ENCODE measurements at places on chromosomes 3 and 15. TPM values are rescaled to one million over a fixed set of nuclear protein-coding genes. Genes with fewer than 3 reads are reported as not detected.

GRCh38 chr3:31349001-31349748, 183.6 kb upstream of the STT3B start:
- no peak for DNase-seq

GRCh38 chr3:104126864-104127553, 1239.7 kb upstream of the ALCAM start:
- DNase-seq: no peak

GRCh38 chr3:53707222-53707621, 139.0 kb downstream of the CHDH start:
- DNase-seq: no peak

DNA sequence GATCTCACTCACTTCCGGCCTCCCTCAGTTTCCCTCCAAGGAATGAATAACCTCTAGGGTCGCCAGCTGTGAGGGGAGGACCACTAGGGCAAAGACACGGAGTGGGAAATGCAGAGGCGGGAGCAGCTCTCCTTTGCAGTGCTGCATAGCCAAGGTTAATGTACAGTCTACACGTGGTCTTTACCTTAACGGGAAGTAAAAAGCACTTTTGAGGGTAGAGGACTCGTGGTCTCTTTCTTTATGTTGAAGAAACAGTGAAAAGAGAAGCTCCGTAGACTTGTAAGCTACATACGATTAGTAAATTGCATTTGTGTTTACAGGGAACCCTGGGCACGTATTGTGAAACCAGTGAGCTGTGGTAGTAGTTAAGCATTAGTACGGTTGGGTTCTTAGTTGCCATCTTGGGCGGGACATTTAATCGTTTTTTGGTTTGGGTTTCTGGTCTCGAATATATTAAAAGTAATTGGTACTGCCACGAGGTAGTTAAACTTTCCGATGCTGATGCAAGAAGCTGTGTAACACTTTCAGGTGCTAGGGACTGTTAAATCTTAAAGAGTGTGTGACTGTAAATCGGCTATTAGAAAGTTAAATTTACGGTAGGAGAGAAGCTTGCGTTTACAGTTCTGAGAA, 828 bp downstream of the U2SURP start:
- no peak for DNase-seq

DNA sequence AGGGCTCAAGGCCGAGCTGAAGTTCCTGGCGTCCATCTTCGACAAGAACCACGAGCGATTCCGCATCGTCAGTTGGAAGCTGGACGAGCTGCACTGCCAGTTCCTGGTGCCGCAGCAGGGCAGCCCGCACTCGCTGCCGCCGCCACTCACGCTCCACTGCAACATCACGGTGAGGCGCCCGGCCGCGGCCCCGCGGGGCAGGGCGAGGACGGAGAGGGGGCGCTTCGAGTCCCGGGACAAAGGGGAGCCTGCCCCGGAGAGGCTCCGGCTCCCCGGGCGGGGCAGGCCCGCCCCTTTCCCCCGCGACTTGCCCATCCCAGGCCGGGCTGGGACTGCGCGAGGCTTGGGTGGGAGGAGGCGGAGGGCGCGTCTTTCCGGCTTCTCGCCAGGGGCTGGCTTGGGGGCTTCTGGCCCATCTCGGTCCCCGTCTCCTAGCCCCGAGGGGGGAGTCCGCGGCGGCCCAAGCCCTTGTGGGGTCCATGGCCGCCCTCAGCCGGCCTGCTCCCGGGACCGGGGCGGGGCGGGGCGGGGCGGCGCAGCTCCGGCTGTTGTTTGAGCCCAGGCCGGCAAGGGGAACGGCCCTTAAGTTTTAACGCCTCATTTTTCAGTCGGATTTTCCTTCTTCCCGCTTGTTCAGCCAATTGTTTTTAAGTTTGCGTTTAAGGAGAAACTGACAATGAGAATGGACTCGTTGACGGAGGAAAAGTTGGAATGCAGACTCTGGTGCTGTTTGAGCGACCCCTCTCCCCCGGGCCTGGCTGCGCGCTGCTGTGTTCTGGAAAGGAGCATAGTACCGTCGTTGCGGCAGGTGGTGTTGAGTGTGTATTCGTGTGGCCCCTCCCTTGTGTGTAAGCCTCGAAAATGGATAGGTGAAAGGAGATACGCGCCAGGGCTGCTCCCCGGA, 683 bp downstream of the UBE2Q2 start:
- DNase-seq: peak; percentile 48

GRCh38 chr3:139202226-139202958, 141.4 kb upstream of the MRPS22 start:
- no peak for DNase-seq

Gene CXCR6
- 0.87 TPM for total RNA-seq

Gene SLC24A5
- total RNA-seq: 0.44 TPM

Gene RFTN1
- 118 TPM for total RNA-seq

Gene ACKR2
- total RNA-seq: 59.0 TPM

Gene SERINC4
- not detected for total RNA-seq

Gene GLT8D1
- 109 TPM for total RNA-seq

Measured in tibial nerve (tissue), 4 donors.